ENCODE measurements at places on chromosomes 4 and X.

GRCh38 chrX:22538580-22538979 is 265.9 kb downstream of the CBLL2 start:
- no peak for DNase-seq

- no peak for DNase-seq
Measured at GRCh38 chrX:73490661-73491060, 43.8 kb downstream of the CDX4 start.

DNA sequence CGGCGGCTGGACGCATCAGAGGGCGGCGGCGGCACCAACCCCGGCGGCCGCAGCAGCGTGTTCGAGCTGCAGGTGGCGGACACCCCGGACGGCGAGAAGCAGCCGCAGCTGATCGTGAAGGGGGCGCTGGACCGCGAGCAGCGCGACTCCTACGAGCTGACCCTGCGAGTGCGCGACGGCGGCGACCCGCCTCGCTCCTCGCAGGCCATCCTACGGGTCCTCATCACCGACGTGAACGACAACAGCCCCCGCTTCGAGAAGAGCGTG is 1.9 kb downstream of the PCDH7 start:
- DNase-seq = no peak

- no peak for DNase-seq
Measured at GRCh38 chr4:91220315-91220714, 1083.5 kb upstream of the GRID2 start.

DNA sequence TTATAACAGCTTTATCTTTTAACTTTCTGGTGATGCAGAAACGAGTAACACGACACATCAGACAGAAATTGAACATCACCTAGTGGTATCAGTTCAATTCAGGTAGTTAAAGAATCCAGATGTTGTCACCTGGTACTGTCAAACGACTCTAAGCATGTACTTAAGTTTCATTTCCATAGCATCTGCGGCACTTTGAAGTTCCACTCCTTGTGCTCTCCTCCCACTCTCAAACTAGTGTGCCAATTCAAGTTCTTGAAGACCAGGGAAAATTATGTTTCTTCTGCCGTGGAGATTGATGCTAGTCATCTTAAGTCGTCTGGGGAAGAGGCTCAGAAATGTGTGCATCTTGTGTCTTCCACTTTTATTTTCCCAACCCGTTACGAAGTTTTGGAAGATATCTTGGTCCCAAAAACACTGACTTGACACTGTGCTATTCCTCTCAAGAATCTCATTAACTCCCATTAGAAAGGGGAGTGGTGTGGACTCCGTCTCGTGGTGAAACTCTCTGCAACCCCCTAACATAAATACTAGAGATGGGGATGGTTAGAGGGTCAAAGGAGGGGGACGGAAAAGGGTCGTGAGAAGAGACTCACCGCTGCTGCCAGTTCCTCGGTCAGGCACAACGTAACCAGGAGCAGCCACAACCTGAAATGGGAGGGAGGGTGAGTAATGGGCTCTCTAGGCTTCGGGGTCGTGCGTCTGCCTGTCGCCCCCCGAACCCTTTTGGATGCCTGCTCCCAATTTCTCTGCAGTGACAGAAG is 693 bp downstream of the COL4A6 start:
- peak; percentile 3 for DNase-seq

GRCh38 chrX:110182362-110182761 is 135.5 kb downstream of the AMMECR1 start:
- no peak for DNase-seq

GRCh38 chrX:40423299-40423698 is 157.5 kb upstream of the ATP6AP2 start:
- DNase-seq = no peak

DNA sequence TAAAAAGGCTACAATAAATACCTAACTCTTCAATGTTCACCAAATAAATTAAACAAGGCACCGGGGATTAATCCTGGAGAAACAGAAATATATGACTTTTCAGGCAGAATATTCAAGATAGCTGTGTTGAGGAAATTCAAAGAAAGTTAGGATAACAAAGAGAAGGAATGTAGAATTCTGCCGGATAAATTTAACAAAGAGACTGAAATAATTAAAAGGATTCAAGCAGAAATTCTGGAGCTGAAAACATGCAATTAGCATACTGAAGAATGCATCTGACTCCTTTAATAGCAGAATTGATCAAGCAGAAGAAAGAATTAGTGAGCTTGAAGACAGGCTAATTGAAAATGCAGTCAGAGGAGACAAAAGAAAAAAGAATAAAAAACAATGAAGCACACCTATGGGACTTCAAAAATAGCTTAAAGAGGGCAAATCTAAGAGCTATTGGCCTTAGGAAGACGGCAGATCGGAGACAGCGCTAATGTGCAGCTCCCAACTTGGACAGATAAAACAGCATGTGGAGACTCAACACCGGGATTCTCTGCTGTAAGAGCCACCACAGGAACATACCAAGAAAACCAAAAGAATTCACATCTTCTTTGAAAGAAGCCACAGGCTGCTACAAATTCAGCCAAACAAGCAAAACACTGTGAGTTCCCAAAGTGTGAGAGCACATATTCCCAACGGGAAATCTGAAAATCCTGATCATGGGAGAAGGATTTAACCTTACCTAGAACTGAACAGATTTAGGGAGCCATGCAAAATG is 1290.9 kb downstream of the PCDH18 start:
- DNase-seq = no peak

GRCh38 chr4:113768952-113769351 is 7.4 kb upstream of the CAMK2D start:
- no peak for DNase-seq

DNA sequence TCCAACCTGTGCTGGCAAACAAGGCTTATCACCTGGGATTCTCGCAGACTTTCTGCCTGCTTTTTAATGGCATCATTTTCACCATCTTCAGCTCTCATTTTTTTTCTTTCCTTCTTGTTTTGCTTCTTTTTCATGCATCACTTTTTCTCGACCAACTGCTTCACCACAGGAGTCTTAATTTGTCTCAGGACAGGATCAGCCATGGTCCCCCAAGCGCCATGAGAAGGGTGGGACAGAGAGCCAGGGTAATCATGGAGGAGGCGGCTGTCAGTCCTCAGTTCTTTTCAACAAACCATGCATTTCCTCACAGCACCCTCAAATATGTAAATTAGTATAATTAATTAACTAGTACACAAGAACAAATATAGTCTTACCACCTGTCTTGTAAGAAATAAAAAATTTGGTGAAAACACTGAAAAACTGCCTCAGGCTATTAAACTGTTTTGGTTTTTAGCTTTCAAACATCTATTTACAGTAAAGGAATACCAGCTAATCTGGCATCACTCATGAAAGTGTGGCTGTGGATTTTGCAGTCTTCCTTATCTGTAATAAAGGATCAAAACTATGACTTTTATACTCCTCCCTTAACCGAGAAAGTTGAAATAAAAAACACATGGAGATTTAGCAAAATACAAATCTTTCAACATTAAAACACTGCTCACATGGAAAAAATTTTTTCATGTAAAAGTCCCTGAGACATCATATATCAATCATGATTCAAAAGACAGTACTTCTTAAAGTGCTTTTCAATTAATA is 19.1 kb downstream of the EIF4E start:
- no peak for DNase-seq

GRCh38 chr4:120034913-120035312 is 31.7 kb downstream of the MAD2L1 start:
- no peak for DNase-seq

DNA sequence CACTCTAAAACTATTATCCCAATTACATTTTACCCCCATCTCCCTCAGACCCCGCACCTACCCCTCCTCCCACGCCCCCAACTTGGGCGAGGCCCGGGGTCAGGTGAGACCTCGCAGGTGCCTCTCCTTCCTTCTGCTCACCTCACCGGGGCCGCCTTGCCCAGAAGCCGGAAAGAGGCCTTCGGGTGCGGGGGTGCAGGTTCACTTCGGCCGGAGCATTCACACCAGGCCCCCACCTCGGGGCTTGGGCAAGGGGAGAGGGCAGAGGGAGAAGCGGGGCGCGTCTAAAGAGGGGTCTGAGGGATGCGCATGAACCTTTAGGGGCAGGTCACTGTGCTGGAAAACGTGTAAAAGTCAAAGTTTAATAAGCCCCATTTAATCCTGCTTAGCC is 427 bp downstream of the ZNF182 start:
- peak; percentile 34 for DNase-seq

GRCh38 chr4:18127030-18127429 is 105.5 kb upstream of the LCORL start:
- DNase-seq = no peak

Data from erythroblast (primary cell).